ENCODE measurements at places on chromosomes 11 and 22.

- DNase-seq = no peak
Measured at GRCh38 chr22:24526191-24526590, 28.7 kb downstream of the GUCD1 start.

DNA sequence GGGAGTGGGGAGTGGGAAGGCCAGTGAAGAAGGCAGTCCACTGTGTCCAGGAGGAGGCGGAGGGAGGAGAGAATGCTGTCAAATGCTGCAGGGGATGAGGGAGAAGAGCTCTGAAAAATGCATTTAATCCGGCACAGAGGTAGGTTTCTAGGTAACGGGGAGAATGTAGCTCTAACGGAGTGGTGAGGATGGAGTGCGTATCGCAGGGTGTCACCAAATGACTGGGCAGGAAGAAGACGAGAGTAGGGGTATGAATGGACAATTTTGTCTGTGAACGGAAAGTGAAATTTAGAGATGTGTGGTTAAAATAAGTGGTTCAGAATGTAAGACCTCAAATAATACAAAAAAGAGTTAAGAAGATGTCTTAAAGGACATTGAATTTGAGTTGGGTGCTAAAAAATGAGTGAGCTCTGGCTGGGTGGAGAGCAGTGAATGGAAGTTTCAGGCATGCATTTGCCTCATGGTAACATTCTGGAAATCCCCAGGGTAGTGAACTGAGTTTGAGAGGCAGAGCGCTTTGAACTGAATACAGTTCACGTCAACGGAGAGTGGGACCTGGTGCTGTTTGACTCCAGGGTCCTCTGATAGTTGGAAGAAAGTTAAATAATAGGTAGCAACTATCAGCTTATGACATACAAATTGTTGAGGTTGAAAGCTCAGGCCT, 81.3 kb upstream of the CADM1 start:
- no peak for DNase-seq

DNA sequence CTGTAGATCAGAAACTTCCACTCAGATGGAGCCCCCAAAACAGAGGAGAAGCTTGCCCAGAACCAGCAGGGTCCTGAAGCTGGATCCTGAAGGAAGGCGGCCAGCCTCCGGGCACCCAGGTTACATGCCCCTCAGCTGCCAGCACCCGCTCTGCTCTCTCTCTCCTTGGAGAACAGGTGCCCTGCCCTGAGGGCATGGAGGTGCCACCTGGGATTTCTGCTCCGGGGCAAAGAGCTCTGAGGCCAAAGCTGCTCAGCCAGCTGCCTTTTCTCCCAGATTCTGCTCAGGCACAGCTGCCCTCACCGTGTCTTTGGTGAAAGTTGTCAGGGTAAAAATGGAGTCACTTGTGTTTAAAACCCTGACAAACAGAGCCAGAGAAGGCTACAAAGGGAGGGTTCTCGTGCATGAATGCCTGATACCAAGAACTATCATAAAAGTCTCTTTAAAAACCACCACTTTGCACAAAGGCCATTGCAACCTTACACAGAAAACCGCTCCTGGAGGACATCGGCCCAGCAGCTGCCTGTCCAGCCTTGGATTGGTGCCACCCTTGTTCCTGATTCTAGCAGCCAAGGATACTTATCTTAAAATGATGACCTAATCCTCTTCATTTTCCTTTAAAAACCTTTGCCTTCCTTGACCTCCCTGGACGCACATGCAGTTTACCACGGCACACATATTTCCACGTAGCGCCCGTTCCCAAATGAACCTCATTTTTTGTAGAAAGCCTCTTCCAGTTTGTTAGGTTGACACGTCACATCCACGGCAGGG, 140.0 kb downstream of the CACNA1I start:
- DNase-seq = no peak

GRCh38 chr22:46158283-46158682, 8.0 kb downstream of the PPARA start:
- DNase-seq = no peak

GRCh38 chr11:64118876-64119665, 46.8 kb downstream of the MACROD1 start:
- DNase-seq = no peak

DNA sequence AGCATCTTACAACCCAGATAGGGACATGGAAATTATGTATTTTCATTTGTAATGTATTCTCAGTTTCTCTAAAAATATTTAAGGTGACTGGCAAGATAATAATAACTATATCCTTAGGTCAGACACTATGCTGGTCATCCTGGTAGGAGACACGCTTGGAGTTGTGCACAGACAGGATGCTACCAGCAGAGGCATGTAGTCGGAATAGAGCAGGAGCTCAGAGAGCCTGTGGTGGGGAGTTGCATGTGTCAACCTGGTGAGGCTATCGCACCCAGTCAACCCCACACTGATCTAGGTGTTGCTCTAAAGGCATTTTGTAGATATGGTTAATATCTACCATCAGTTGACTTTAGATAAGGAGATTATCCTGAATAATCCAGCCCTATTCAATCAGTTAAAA, 318.5 kb downstream of the MIAT start:
- DNase-seq = no peak

GRCh38 chr22:17471886-17472535, 91.3 kb upstream of the SLC25A18 start:
- DNase-seq = no peak

DNA sequence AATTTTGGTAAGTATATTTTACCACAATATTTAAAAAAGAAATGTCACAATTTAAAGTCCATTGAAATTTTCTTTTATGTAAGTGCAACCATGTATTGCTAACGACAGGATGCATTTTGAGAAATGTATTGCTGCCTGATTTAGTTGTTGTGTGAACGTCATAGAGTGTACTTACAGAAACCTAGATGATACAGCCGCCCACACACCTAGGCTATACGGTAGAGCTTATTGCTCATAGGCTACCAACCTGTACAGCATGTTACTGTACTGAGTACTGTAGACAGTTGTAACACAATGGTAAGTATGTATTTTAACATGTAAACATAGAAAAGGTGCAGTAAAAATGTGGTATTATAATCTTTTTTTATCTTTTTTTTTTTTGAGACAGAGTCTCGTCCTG, 48.1 kb downstream of the CBL start:
- peak; percentile 64 for DNase-seq

DNA sequence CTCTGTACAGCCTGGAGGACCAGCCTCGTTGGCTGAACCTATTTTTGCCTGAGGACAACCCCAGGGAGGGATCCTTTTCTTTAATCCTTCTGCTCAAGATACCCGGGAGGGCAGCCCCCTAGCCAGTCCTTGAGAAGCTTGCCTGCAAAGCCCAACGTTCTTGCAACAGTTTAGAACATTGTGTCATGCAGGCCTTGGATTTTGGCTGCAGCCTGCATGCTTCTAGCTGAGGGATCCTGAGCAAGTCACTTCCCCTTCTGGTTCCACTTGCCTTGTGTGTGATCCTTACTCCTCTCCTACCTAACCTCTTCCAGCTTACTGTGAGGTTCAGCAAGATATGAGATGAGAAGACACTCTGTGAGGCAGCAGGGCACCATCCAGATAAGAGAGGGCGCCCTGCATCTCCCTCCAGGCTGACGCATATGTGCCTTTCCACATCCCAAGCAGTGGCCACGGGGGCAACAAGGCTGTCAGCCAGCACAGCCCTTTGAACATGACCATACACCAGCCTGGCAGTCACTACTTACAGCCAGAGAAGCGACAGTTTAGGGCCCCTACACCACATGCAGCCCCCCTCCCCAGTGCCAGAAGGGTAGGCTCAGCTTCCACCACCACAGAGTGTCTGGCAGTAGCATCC, 76.1 kb downstream of the C11orf58 start:
- DNase-seq = no peak

DNA sequence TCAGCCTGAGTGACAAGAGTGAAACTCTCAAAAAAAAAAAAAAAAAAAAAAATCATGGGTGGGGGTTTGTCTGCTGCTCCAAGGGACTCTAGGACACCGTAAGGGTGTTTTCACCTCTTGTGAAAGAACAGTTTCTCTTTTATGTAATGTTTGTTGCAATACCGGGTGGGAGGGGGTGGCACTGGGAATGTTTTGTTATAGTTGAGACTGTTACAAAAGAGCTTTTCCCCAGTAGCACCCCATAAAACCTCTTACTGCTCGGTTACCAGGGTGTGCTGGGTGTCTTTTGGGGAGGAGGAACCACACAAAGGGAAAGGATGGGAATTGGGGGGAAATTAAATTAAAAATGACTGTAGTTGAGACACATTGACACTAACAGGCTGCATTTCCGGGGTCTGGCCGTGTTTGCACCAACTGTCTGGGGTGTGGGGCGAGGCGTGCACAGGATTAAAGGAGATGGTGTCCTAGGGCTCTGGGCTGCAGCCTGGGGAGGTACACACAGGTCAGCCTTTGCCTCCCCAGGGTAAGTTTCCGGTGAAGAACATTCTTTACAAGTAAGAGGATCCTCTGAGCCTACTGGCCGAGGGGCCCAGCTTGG, 1.6 kb downstream of the NFAM1 start:
- DNase-seq = no peak

DNA sequence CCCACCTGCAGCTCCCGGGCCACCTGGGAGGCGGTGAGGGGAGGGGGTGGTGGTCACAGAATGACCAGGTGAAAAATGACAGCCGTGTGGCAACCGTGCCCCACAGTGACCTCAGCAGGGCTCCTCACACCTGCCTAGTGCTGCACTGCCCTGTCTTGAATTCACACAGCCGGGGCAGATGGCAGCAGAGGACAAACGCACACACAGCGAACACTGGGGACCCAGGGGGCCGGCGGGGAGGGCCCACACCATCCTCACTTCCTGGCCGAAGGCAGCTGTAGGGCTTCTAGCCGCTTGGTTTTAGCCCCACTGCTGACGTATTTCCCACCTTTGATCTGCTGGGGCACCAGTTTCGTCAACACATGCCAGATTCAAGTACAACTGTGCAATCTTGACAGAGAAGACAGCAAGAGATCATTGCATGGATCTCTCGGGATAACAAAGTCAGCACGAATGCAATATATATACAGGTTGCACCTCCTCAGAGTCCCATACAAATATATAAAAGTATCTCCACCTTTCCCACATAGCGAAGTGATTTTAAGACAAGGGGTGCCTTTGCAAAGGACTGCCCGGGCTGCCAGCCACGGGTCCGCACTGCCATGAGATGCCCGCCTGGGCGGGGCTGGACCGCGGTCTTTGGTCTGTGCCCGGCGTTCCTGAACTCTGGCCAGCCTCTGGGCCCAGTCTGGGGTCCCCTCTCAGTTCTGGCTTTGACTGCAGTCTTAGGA, 26.9 kb downstream of the TRMU start:
- no peak for DNase-seq

DNA sequence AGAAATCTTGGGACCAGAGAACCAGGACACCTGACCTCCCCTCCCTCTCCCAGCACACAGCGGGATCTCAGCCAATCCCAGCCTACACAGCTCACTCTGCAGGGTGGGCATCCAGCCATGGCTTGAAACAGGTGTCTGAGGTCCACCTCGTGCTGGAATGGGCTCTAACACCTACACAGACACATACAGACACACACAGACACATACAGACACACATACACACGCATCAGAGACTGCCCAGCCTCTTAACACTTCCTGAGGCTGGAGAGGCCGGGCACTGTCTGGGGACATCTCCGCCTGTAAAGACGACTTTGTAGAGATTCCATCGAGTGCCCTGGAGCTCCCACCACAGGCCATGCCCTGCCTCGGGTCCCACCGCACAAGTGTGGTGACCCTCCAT, 36.7 kb downstream of the CAPN1 start:
- no peak for DNase-seq

GRCh38 chr11:94543695-94544645, at the start of gene FUT4:
Gene FUT4 (plus strand): TSS chr11:94543921. CDS start chr11:94544134, 213 bp downstream.
- DNase-seq = peak; percentile 73

DNA sequence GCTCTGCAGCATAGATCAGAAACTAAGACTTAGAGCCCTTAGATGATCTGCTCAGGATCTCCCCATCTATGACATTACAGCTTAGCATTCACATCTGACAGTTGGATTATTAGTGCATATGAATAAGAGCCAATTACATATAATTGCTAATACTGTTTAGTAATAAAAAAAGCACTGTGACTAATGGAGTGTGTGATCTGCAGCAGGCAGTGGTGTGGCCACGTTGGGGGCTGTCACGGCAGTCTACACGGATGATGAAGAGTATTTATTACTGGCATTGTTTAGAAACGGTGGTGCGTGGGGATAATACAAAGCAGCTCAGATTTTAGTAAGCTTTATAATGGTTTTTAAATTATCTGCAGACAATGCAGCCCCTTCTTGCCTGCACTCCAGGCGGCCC, 93.5 kb upstream of the TIMP3 start:
- no peak for DNase-seq

GRCh38 chr22:50027639-50028537, 15.3 kb upstream of the IL17REL start:
- DNase-seq = peak; percentile 55

DNA sequence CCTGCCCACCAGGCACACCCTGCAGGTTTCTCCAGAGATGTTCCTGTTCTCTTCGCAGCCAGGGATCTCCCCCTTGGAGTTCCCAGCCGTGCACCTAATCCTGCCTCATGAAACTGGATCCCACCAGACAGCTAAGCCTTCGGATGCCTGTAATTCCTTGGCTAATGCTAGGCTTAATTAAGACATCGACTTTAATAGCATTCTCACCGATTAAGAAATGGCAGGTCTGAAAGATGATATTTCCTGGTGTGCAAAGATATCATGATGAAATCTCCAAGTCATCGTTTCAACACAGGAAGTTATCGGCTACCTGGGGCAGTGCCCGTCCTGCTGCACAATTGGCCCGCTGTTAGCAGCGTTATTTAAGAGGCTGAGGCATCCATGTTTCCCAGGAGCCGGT, 41.5 kb upstream of the CCND1 start:
- no peak for DNase-seq
